Astrocyte (in vitro differentiated cells and primary cell): ENCODE measurements at places on chromosomes 2 and 18. TPM values are rescaled to one million over a fixed set of nuclear protein-coding genes. Genes with fewer than 3 reads are reported as not detected.
A peak's percentile ranks its signal among the peaks of the same experiment; 100 is the strongest.

DNA sequence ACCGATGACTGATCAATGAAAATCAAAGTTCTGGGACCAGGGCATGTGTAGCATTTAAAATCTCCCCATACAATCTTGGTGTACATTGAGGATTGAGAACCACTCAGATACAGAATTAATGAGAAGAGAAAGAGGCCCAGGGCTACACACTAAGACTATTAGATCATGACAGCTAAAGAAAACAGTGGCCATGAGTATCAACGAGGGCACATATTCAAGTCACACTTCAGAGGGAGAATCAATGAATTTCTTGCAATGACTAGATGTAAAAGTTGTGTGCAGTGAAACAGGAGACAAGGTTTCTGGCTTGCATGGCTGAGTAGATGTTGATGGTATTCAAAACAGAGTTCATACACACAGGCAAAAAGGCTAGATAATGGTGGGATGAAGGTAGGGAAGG is 29.1 kb downstream of the METTL8 start:
- H3K27me3 ChIP-seq: no peaks in the 10 kb centered on the region
- no peak overlapping the region for H3K4me3 ChIP-seq
- no peaks in the 10 kb centered on the region for H3K36me3 ChIP-seq

The CNRIP1 gene
- 4.0 and 4.4 TPM in 2 replicates for total RNA-seq

The SGO2 gene
- total RNA-seq: 4.2 and 4.9 TPM in 2 replicates

DNA sequence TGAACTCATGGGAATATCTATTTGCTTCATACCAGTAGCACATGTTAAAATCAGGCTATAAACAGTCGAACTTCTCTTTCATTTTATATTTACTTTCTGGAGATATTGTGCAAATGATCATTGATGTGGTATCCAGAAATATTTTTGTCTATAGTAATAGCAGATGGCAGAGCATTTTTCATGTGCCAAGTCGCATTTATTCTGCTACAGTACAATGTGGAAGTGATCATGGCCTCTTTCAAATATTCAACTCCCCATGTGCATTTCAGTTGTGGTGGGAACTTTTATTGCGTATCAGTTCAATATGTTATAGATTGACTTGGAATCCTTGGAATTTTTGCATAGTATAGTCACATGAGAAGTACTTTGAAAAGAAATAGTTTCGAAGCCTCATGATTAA is 57.4 kb downstream of the RHBDD1 start:
- H3K4me3 ChIP-seq: no peak overlapping the region
- H3K27me3 ChIP-seq: no peaks in the 10 kb centered on the region
- H3K27ac ChIP-seq: no peak overlapping the region

The TP53I3 gene
- total RNA-seq: 83.6 and 93.2 TPM in 2 replicates

GRCh38 chr18:68164909-68165308 is 550.0 kb downstream of the TMX3 start:
- no peak overlapping the region for H3K27ac ChIP-seq
- no peak for DNase-seq
- no peaks in the 10 kb centered on the region for H3K4me1 ChIP-seq
- H3K36me3 ChIP-seq: no peaks in the 10 kb centered on the region

The REG1B gene
- not detected in 2 replicates for total RNA-seq

- H3K4me1 ChIP-seq: no peaks in the 10 kb centered on the region
- DNase-seq: peak; percentile 38
- no peak overlapping the region for H3K4me3 ChIP-seq
- H3K36me3 ChIP-seq: no peaks in the 10 kb centered on the region
- H3K27ac ChIP-seq: no peak overlapping the region
Observed at GRCh38 chr2:75375646-75376582, 176.6 kb upstream of the TACR1 start.

The HDLBP gene
- 922 and 975 TPM in 2 replicates for total RNA-seq

The PLEK gene
- not detected in 2 replicates for total RNA-seq

DNA sequence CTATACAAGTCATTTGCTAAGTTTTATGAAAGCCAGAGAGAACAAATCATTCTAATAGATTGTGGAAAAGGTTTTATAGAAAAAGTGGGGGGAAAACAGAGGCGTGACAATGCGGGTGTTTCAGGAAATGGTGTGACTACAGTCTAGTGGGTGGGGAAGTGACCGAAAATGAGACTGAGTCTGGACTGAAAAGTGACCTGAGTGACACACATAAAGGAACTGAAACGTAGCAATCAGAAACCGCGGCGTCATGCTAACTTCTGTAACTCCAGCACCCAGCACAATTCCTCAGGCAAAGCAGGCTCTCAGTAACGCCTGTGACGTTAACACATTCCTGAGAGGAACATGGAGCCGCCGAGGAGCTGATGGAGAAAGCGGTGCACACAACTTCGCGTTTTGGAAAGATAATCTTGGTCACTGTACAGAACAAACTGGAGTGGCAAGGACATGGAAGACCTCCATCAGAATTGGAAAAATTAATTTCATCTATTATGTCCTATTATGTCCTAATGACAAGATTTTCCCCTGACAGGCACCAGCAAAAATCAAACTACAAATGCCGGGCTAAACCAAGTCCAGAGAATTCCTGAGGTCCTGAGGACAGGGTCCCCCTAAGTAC is 1.4 kb upstream of the CD226 start:
- H3K36me3 ChIP-seq: no peaks in the 10 kb centered on the region
- no peak for DNase-seq
- no peak overlapping the region for H3K27ac ChIP-seq
- no peaks in the 10 kb centered on the region for H3K27me3 ChIP-seq
- peaks cover 3% of the 10 kb centered on the region for H3K4me1 ChIP-seq

DNA sequence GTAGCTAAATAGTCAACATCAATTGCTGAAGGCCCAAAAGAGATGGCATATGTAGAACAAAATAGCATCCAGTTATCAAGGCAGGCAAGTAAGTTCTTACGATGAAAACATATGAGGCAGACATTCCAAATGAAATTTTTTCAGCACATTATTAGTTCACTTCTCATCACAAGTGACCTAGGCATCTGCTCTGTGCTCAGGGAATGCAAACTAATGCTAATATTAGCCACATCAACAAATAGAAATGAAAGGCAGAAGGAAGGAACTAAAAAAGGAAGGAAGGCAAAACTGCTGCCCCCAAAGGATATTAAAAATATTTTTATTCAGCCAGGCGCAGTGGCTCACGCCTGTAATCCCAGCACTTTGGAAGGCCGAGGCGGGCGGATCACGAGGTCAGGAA is 51.2 kb upstream of the ROCK1 start:
- no peaks in the 10 kb centered on the region for H3K36me3 ChIP-seq
- no peak overlapping the region for H3K27ac ChIP-seq
- H3K4me1 ChIP-seq: no peaks in the 10 kb centered on the region
- no peak for DNase-seq

DNA sequence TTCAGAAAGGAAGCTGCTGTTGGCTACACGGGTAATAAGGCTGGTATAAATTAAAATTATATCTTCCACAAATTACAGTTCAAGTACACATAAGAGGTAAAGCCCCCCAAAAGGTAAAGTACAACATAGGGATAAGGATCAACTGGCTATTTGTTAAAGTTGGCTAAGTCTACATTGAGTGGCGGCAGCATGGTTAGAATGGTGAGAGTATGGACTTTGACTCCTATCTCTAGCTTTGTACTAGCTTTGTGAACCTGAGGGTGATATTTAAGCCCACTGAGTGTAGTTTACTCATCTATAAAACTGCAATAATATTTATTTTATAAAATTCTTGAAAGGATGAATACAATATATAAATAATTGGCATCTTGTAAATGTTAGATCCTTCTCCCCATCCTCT is 542.8 kb downstream of the DSC3 start:
- H3K4me3 ChIP-seq: no peak overlapping the region
- no peaks in the 10 kb centered on the region for H3K27me3 ChIP-seq
- DNase-seq: no peak
- no peaks in the 10 kb centered on the region for H3K4me1 ChIP-seq
- H3K36me3 ChIP-seq: no peaks in the 10 kb centered on the region
- H3K27ac ChIP-seq: no peak overlapping the region

The AAMP gene
- total RNA-seq: 78.8 and 87.3 TPM in 2 replicates

The CHRND gene
- not detected in 2 replicates for total RNA-seq

GRCh38 chr2:149087751-149088150 is 49.3 kb downstream of the LYPD6B start:
- DNase-seq: no peak
- H3K27me3 ChIP-seq: no peaks in the 10 kb centered on the region
- H3K4me3 ChIP-seq: no peak overlapping the region
- no peaks in the 10 kb centered on the region for H3K4me1 ChIP-seq
- H3K27ac ChIP-seq: no peak overlapping the region

DNA sequence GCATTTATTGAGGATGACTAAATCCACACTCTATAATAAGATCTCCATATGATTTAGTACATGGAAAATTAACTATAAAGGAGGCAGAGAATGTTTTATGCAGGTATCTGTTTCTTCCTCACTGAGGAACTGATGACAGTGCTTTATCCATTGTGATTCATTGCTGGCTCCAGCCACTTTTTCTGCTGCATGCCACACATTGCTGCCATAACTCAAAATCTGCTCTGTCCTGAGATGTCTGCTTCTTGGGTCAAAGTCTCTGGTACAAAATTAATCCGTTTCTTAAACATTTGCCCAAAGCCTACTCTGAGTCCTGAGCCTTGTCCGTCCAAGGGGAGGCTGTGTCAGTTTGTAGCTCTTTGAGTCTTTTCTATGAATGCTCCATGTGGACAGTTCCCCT is 15.5 kb upstream of the ARHGAP28 start:
- H3K4me3 ChIP-seq: no peak overlapping the region
- H3K27me3 ChIP-seq: no peaks in the 10 kb centered on the region
- H3K36me3 ChIP-seq: no peaks in the 10 kb centered on the region
- no peak overlapping the region for H3K27ac ChIP-seq

DNA sequence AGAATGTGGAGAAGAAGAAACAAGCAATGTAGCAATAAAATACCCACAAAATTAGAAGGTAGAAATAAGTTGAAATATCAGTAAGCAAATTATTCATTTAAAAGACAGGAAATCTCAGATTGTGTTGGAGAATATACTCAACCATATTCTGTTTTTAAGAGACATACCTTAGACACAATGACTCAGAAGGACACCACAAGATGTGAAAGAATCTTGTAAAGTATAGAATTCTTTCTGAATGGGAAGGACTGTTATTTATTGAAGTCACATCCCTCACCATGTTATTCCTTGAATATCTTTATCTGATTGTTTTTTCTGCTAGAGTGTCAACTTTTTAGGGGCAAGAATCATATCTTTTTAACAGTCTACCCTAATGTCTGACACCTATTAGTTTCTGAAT is 50.4 kb downstream of the CTAGE1 start:
- no peak overlapping the region for H3K4me3 ChIP-seq
- H3K27me3 ChIP-seq: peaks cover 14% of the 10 kb centered on the region
- H3K4me1 ChIP-seq: no peaks in the 10 kb centered on the region

DNA sequence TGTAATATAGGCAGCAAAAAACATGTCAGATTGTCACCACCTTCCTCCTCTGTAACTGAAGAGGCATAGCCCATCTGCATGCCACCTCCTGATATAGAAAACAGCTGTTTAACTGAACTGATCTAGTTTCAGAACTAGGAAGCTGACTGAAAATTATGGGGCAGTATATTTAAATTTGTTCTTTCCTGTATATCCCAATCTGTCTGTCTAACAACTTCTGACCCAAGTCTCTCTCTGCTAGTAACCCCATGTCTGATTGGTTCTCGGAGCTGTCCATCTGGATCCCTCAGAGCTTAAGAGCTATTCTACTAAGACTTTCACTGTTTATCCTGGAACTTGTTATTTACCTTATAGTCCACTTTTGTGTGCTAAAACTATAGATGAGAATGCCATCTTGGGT is 68.2 kb upstream of the SLC35G4 start:
- no peaks in the 10 kb centered on the region for H3K27me3 ChIP-seq
- no peak overlapping the region for H3K27ac ChIP-seq
- no peaks in the 10 kb centered on the region for H3K36me3 ChIP-seq
- no peak for DNase-seq
- H3K4me3 ChIP-seq: no peak overlapping the region

GRCh38 chr2:106658616-106659015 is 171.5 kb downstream of the CD8B2 start:
- no peak for DNase-seq
- H3K4me1 ChIP-seq: no peaks in the 10 kb centered on the region
- no peaks in the 10 kb centered on the region for H3K36me3 ChIP-seq
- H3K4me3 ChIP-seq: no peak overlapping the region

- H3K4me1 ChIP-seq: peaks cover 9% of the 10 kb centered on the region
- no peaks in the 10 kb centered on the region for H3K27me3 ChIP-seq
- peak overlapping the region; percentile 92 for H3K27ac ChIP-seq
- no peaks in the 10 kb centered on the region for H3K36me3 ChIP-seq
- H3K4me3 ChIP-seq: no peak overlapping the region
Observed at GRCh38 chr2:65577654-65578053, 145.3 kb upstream of the SPRED2 start.

GRCh38 chr2:85173909-85174308 is 40.7 kb downstream of the TCF7L1 start:
- H3K27ac ChIP-seq: no peak overlapping the region
- H3K27me3 ChIP-seq: no peaks in the 10 kb centered on the region
- no peak for DNase-seq
- H3K36me3 ChIP-seq: no peaks in the 10 kb centered on the region
- H3K4me3 ChIP-seq: no peak overlapping the region

DNA sequence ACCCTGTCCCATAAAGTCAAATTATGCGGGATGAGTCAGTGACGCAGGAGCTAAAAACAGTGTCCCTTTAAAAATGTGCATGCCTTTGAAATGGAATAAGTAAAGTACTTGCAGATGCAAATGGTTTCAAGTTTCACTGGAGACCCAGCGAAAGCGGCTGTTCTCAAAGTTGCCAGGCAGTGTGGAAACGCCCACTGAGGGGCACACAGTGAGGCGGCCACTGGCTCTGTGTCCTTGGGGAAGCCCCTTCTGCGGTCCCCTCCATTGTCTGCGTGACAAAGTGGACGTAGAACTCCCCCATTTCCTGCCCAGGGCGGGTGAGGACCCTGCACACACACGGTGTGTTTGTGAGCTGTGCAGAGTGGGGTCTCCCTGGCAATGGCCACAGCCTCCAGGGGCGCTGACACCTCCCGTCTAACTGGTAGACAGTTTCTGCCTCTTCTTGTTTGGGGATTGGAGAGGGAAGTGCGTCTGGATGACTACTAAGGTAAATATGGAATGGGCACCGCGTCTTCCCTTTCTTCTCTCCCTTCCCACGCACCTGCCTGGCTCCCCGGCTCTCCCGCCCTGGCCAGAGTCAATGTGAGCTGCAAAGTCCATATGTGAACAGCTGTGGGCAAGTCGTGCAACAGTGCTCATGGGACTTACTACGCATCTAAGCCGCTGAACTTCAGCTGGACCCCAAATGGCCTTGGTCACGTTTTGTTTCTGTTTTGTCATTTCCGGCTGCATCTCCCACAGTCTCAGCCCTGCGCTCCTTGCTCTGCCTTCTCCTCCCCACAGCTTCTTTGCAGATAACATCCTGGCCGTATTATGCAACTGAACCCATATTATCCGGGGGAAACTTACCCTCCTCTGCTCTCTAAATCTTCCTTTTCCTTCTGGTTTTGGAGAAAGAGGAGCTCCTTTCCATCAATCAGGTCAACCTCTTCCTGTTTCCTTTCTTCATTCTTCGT is 33.7 kb upstream of the ZNF516 start:
- peaks cover 6% of the 10 kb centered on the region for H3K27me3 ChIP-seq
- DNase-seq: peak; percentile 39
- no peak overlapping the region for H3K27ac ChIP-seq
- peak overlapping the region; percentile 30 for H3K4me3 ChIP-seq

The KIF5C gene
- total RNA-seq: 21.0 and 24.3 TPM in 2 replicates
